Renal cortex interstitium (tissue), 15 donors: ENCODE measurements at places on chromosomes 13 and 19.

- no peak for DNase-seq
Measured at GRCh38 chr13:34000955-34001354, 183.0 kb downstream of the RFC3 start.

GRCh38 chr13:85009447-85009846 is 789.8 kb downstream of the SLITRK6 start:
- DNase-seq, result no peak

GRCh38 chr19:48899781-48900476 is at the start of gene NUCB1:
Gene NUCB1, plus strand, starts transcription at chr19:48900312. Its CDS starts 485 bp downstream, at chr19:48900797.
- DNase-seq, result peak; percentile 98

GRCh38 chr19:46726551-46726950 is 9.6 kb upstream of the PRKD2 start:
- no peak for DNase-seq
